Heart right ventricle (tissue), 16 donors: ENCODE measurements at places on chromosomes 6 and 20.

DNA sequence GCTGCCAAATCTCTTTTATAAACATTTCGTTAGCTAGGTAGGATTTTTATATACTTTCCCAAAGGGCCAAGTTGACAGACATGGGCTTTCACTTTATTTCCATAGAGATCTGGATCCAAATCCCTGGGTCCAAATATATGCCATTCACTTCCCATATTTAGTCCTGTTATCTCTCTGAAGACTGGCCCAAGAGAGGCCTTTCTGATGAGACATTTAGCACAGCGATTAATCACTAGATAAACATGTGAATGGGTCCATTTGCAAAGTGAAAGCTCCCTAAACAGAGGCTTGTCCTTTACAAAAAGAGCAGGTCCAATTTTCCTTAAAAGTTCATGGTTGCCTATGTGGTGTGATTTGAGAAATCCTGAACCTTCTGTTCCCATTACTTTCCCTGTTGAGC, 132.6 kb downstream of the TRMT11 start:
- DNase-seq, result no peak

- no peak for DNase-seq
Observed at GRCh38 chr20:45212836-45213235, 6.0 kb downstream of the SEMG1 start.

DNA sequence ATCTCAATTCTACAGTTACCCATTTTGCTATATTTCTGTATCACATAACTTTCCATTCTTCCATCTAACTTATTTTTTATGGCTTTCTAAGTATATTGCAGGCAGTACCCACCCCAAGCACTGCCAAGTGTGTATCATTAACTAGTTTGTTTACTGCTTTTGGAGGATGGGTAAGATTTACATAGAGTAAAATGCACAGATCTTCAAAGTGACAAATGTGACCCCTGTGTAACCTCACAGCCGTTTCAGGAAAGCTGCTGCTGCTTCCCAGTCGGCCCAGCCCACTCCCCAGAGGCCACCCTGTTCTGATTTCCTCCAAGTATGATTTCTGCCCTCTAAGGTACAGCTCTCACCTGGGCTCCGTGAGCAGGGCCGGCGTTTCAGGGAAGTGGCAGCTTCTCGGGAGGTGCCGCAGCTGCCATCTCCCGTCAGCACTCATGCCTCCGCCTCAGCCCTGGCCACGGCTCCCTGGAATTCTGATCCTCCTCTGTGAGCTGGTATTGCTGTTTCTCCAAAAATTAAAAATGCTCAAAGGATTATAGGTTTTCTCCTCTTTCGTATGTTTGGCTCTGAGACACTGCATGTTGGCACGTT, 15.0 kb upstream of the MAP1LC3A start:
- DNase-seq, result no peak

- DNase-seq, result no peak
Observed at GRCh38 chr6:25192590-25193459, 86.3 kb upstream of the CARMIL1 start.

GRCh38 chr6:128757961-128758360, 125.0 kb upstream of the LAMA2 start:
- no peak for DNase-seq

- peak; percentile 88 for DNase-seq
Observed at GRCh38 chr6:149922642-149923326, at the start of gene RAET1G. Gene RAET1G, minus strand, starts transcription at chr6:149923121. Its CDS starts 111 bp downstream, at chr6:149923010.

DNA sequence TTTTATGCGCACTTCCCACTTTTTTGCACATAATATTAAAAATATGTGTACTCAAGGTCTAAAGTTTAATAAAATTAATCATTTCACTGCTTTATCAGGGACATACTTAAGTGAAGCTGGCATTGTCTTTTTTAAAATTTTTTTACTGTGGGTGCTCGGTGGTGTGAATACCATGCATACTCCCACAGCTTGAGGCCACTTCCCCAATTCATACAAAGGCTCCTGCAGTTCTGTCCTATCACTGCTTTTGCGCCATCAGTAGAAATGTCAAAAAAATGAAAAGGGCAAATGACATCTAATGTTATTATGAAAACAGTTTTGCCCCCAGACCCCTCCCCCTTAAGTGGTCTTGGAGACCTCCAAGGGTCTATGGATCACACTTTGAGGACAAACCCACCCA, 464.1 kb upstream of the ARID1B start:
- no peak for DNase-seq

- no peak for DNase-seq
Observed at GRCh38 chr6:143598466-143599080, 79.2 kb upstream of the PHACTR2 start.

DNA sequence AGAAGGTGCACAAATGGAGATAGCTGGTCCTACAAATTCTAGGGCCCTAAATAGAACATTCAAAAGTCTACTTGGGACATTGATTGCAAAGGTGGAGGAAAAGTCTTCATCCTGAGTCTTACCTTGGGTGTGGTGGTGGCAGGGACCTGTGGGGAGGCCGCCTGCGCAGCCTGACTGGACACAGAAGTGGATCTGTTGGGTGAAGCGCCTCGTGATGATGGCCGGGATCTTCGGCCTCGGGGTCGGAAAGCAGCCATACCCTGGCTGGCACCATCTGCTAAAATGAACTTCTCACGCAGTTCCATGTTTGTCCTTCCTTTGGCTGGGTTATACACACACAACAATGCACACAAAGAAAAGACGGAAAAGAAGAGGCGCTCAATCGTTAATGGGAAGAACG, 179.2 kb downstream of the DST start:
- DNase-seq, result no peak

- no peak for DNase-seq
Observed at GRCh38 chr6:5438922-5439584, 177.7 kb downstream of the FARS2 start.

- no peak for DNase-seq
Observed at GRCh38 chr6:2998998-2999617, 586 bp upstream of the NQO2 start.

DNA sequence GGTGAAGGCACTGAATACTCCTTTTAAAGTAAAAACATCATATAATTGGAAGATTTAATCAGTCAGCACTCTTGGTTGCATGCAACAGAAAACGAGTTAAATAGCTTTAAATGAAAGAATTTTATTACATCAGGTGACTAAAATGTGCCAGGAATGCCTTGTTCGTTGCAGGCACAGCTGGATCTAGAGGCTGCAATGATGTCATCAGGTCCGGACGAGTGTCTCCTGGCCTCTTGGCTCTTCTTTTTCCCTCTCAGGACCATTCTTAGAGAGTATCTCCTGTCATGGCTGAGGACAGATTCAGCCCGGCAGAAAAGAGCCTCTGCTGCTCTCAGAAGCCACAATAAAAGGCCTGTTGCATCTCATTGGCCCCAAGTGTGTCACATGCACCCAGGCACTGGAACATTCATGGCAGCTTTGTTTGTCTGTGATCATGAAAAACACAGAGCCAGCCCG, 510.7 kb upstream of the SULF2 start:
- no peak for DNase-seq

- DNase-seq, result no peak
Observed at GRCh38 chr6:87139236-87139635, 16.1 kb upstream of the ZNF292 start.

GRCh38 chr6:103983011-103983410, 876.7 kb downstream of the HACE1 start:
- no peak for DNase-seq

- DNase-seq, result no peak
Observed at GRCh38 chr6:105587349-105588122, 184.7 kb upstream of the PREP start.

- DNase-seq, result peak; percentile 50
Observed at GRCh38 chr20:60586269-60587050, 628.2 kb downstream of the CDH26 start.

DNA sequence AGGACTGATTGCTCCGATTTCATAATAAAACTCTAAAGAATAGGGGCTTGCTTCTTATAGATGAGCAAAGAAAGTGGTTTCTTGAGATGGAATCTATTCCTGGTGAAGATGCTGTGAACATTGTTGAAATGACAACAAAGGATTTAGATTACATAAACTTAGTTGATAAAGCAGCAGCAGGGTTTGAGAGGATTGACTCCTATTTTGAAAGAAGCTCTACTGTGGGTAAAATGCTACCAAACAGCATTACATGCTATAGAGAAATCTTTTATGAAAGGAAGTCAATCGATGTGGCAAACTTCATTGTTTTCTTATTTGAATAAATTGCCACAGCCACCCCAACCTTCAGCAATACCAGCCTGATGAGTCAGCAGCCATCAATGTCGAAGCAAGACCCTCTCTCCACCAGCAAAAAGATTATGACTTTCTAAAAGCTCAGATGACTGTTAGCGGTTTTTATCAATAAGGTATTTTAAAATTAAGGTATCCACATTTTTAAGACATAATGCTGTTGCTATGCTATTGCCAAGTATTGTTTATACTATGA, 12.7 kb upstream of the MTRF1L start:
- DNase-seq, result no peak

DNA sequence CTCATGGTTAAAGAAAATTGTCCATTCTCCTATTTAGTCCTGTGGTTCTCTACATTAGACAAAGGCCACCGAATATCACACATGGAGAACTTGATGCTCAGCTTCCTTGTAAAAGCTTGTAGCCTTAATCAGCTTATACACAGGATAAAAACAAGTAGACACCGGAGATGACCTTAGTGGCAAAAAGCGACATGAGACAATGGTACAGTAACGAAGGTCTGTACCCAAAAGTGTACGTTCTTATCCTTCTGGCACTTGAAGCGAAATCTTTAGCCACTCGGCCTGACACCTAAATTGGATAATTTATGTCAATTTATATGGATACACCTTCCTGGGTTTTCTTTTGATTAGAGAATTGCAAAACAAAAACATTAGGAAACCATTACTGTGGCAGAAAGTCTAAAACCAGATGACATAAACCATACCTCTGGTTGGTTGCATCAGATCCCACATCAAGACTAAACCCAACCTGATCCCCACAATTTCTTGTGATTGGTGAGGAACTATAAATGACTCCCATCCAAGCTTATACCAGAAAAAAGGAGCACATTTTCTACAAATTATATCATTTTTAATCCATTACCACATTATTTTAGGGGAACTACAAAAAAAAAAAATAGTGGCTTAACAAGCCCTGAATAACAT, 6.1 kb downstream of the RBM39 start:
- DNase-seq, result no peak

- DNase-seq, result peak; percentile 48
Observed at GRCh38 chr6:51959744-51960383, 127.5 kb downstream of the PKHD1 start.

- no peak for DNase-seq
Observed at GRCh38 chr6:69343851-69344250, 453.0 kb downstream of the LMBRD1 start.

GRCh38 chr6:35083507-35083906, 57.6 kb downstream of the TCP11 start:
- DNase-seq, result no peak
